ENCODE measurements at places on chromosomes 16 and 17. TPM values are rescaled to one million over a fixed set of nuclear protein-coding genes. Genes with fewer than 3 reads are reported as not detected.

MPP3 gene
- total RNA-seq = 0.63 TPM

CLEC3A gene
- not detected for total RNA-seq

GRCh38 chr17:20206068-20206467 is 196.9 kb downstream of the SPECC1 start:
- no peaks in the 10 kb centered on the region for H3K27me3 ChIP-seq
- peaks cover 8% of the 10 kb centered on the region for H3K4me1 ChIP-seq
- no peaks in the 10 kb centered on the region for H3K36me3 ChIP-seq
- H3K4me3 ChIP-seq = no peak overlapping the region
- DNase-seq = no peak

- no peaks in the 10 kb centered on the region for H3K27me3 ChIP-seq
- no peak overlapping the region for H3K4me3 ChIP-seq
- no peak overlapping the region for H3K27ac ChIP-seq
- no peaks in the 10 kb centered on the region for H3K4me1 ChIP-seq
- H3K36me3 ChIP-seq = no peaks in the 10 kb centered on the region
Observed at GRCh38 chr16:79132701-79133100, 467.8 kb downstream of the MAF start.

DNA sequence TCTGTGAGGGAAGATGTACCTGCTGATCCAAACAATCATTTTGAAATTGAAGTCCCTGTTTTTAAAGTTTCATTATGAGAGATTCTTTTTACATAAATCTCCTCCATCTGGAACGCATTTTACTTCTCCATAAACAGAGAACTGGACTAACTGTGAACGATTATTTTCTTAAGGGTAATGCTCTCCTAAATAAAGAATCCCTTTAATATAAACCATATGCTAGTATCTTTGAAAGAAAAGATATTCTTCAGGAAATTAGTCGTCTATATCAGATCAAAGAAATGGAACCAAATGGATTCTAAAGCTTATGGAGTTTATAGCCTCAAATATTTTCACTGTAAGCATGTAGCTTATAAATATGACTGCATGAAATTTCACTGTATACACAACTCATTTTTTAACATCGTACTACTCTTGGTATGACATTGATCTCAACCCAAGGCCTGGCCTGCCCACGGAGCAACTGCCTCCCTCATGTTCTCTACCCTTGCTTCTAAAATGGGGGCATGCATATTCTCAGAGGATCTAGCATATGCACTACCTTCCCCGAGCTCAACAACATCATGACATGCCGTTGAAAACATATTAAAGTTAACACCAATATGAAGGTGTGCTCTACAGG is 66.4 kb downstream of the MYH10 start:
- peaks cover 2% of the 10 kb centered on the region for H3K36me3 ChIP-seq
- no peak overlapping the region for H3K4me3 ChIP-seq
- H3K27me3 ChIP-seq = peaks cover under 1% of the 10 kb centered on the region
- H3K27ac ChIP-seq = no peak overlapping the region

- peaks cover 53% of the 10 kb centered on the region for H3K36me3 ChIP-seq
- no peaks in the 10 kb centered on the region for H3K27me3 ChIP-seq
- DNase-seq = no peak
- no peak overlapping the region for H3K4me3 ChIP-seq
Observed at GRCh38 chr16:84055801-84056634, 13.4 kb upstream of the SLC38A8 start.

GRCh38 chr16:15434425-15435215 is at the start of gene BMERB1:
BMERB1 (plus strand) TSS chr16:15434588; CDS start chr16:15434654, 66 bp downstream.
- H3K4me3 ChIP-seq = peak within 1 kb of the TSS; percentile 90
- H3K27me3 ChIP-seq = peaks cover 15% of the 10 kb centered on the region
- H3K27ac ChIP-seq = peak within 1 kb of the TSS; percentile 65
- H3K4me1 ChIP-seq = peaks cover 14% of the 10 kb centered on the region
- no peaks in the 10 kb centered on the region for H3K36me3 ChIP-seq
